ENCODE measurements at places on chromosomes 7 and 10. TPM values are rescaled to one million over a fixed set of nuclear protein-coding genes. Genes with fewer than 3 reads are reported as not detected.

FFAR4 gene
- total RNA-seq: not detected

UCN3 gene
- total RNA-seq: not detected

CACNB2 gene
- total RNA-seq: not detected

GBX1 gene
- not detected for total RNA-seq

GAD2 gene
- not detected for total RNA-seq

FAM221A gene
- 3.9 TPM for total RNA-seq

ADIRF gene
- total RNA-seq: 12.0 TPM

LCOR gene
- 20.4 TPM for total RNA-seq

HHEX gene
- total RNA-seq: 48.2 TPM

IL2RA gene
- total RNA-seq: not detected

CALN1 gene
- total RNA-seq: not detected

FAS gene
- 10.9 TPM for total RNA-seq

NEBL gene
- 1.7 TPM for total RNA-seq

ELFN1 gene
- 3.9 TPM for total RNA-seq

ZKSCAN5 gene
- total RNA-seq: 12.0 TPM

CC2D2B gene
- 0.32 TPM for total RNA-seq

CPA2 gene
- total RNA-seq: not detected

ATG9B gene
- total RNA-seq: not detected

CLRN3 gene
- not detected for total RNA-seq

TDRD1 gene
- total RNA-seq: not detected

LRRD1 gene
- under 0.01 TPM for total RNA-seq

CNPY1 gene
- total RNA-seq: not detected

SMARCD3 gene
- total RNA-seq: 7.4 TPM

CYP2C18 gene
- not detected for total RNA-seq

SPDYE2 gene
- total RNA-seq: not detected

DPYSL4 gene
- 2.3 TPM for total RNA-seq

CALHM3 gene
- not detected for total RNA-seq

PKD1L1 gene
- 1.2 TPM for total RNA-seq

TMEM213 gene
- total RNA-seq: not detected

ADAM8 gene
- 1.1 TPM for total RNA-seq

IQUB gene
- 0.32 TPM for total RNA-seq

STOX1 gene
- total RNA-seq: 0.30 TPM

STK31 gene
- total RNA-seq: under 0.01 TPM

SLC13A4 gene
- total RNA-seq: not detected

EPHA1 gene
- total RNA-seq: not detected

TMEM273 gene
- total RNA-seq: 9.7 TPM

PDK4 gene
- total RNA-seq: 2.9 TPM

SP8 gene
- not detected for total RNA-seq

STEAP1B gene
- total RNA-seq: 124 TPM

CTNNA3 gene
- total RNA-seq: not detected

ZNRF2 gene
- 11.4 TPM for total RNA-seq

SNX10 gene
- total RNA-seq: 0.32 TPM

GFRA1 gene
- total RNA-seq: 1.8 TPM

MYO3A gene
- total RNA-seq: not detected

GOLGA7B gene
- not detected for total RNA-seq

IDI2 gene
- not detected for total RNA-seq

HTR5A gene
- total RNA-seq: not detected

SUFU gene
- total RNA-seq: 2.6 TPM

SAP25 gene
- total RNA-seq: not detected

RTKN2 gene
- total RNA-seq: 1.3 TPM

RASA4B gene
- 0.65 TPM for total RNA-seq

RET gene
- not detected for total RNA-seq

NYAP1 gene
- 2.6 TPM for total RNA-seq

Data from epithelial cell of umbilical artery (primary cell).